ENCODE measurements at places on chromosomes 11 and 22.

- no peak for DNase-seq
Observed at GRCh38 chr11:124207102-124207792, 24.1 kb downstream of the OR10D3 start.

- DNase-seq: no peak
Observed at GRCh38 chr22:28710576-28711191, 30.9 kb downstream of the CHEK2 start.

GRCh38 chr11:35146711-35147110, 7.7 kb downstream of the CD44 start:
- DNase-seq: no peak

GRCh38 chr11:34976496-34977088, 60.2 kb downstream of the PDHX start:
- no peak for DNase-seq

DNA sequence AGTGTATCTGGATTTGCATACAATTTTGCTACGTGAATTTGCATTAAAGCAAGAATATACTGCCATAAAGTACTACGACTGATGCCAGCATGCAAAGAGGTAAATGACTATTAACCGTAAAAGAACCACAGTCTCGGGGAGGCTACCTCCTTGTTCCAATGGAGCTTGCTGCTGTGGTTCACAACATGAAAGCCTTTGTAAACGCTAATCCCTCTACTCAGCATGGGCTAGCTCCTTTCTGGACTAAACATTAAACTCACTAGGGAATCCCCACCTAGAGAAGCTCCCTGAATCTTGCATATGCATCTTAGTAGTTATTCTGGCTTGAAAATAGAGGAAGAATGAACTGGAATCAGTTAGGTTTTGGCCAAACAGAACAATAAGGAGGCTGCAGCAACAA, 60.5 kb upstream of the ARHGAP32 start:
- no peak for DNase-seq

DNA sequence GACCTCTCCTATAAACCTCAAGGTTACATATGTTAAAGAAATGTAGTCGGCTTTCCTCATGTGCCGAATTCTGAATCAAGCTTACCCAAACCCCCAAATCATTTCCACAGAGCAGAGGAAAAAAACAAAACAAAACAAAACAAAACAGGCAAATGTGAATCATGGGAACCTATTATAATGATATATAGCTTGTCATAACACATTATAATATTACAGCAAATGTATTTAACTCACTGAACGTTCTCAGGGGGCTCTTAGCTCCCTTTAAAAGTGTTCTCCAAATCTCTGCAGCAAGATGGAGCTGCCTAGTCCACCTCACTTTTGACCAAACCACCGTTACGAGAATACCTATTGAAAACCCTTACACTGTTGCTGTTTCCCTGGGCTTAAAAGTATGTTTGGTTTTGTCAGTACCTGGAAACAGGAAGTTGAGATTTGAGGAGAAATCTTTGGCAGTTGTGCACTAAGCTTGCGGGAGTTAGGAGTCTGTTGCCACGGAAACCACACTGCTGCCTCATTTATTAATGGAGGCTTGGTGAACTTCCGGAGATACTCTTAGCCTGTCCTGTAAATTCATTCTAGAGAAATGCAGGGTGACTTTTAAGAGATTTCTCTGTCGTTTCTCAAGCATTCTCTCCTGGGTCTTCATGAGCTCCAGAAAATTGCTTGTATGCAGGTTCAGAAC, 167.0 kb upstream of the RASSF10 start:
- no peak for DNase-seq

DNA sequence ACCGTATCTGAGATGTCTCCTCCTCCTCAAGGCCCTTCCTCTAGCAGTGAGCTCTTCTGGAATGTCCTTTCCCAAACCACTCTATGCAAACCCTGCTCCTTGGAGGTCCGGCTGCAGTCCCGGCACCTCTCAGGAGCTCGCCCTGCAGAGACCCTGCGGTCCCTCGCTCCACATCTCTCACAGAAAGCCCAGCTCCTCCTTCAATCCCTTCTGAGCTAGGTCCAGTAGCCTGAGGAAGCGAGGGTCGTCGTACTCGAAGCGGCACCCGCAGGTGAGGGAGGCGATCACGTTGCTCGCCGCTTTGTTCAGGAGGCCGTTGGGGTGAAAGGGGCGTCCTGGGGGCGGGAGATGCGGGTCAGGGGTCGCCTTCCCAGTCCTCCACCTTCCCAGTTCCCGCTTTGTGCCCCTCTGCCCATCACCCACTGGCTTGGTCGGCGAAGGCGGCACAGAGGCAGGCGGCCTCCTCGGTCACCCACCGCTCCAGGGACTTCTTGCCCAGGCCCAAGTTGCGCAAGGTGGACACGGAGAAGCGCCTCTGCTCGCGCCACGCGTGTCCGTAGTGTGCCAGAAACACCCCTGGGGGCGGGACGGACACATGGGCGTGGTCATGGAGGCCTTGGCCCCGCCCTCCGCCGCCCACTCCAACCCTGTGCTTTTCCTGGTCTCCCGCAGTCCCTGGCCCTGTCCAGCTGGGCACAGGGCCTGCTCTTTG, 21.5 kb upstream of the CYP2D6 start:
- no peak for DNase-seq

DNA sequence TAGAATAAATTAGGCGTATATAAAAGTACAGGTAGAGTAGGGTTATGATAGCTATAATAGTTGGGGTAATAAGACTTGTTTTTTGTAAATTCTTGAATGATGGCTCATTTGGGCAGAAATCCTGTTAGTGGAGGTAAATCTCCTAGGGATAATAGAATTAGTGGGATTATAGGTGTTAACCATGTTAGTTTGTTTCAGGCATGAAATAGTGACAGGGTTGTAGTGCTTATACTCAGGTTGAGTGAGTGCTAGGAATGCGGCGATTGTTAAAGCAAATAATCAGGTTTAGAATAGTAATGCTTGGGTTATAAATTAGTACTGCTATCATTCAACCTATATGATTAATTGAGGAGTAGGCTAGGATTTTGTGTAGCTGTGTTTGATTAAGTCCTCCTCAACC, 297.1 kb downstream of the DYNC2H1 start:
- no peak for DNase-seq

Data from NCI-H187 treated with DMSO at 0.1 percent for 48 hours (cell line).